ENCODE measurements at places on chromosomes 2 and 18. TPM values are rescaled to one million over a fixed set of nuclear protein-coding genes. Genes with fewer than 3 reads are reported as not detected.

CD8A gene
- 1.2 TPM for total RNA-seq

SOX11 gene
- total RNA-seq = 0.35 TPM

DNA sequence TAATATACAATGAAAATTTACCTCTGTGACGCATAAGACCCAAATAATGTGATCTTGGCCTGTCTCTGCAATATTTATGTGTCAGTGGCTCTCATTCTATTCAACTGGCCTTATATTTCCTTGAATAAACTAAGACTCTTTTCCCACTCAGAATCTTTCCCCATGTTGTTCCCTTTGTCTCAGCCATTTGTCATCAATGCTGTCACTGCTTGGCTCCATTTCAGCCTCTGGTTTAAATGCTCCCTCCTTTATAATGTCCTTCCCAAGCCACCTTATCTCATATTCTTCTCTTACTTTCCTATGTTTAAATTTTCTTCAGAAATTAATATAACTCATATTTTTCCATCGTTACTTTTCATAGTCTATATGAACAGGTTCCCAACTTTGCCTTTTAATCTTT, 158.3 kb upstream of the DTNA start:
- DNase-seq = no peak

GRCh38 chr2:121819846-121820245, 64.4 kb downstream of the TSN start:
- DNase-seq = no peak

- no peak for DNase-seq
Measured at GRCh38 chr2:56613920-56614319, 430.1 kb downstream of the CCDC85A start.

- no peak for DNase-seq
Measured at GRCh38 chr2:210964141-210964764, 407.9 kb downstream of the CPS1 start.

DNA sequence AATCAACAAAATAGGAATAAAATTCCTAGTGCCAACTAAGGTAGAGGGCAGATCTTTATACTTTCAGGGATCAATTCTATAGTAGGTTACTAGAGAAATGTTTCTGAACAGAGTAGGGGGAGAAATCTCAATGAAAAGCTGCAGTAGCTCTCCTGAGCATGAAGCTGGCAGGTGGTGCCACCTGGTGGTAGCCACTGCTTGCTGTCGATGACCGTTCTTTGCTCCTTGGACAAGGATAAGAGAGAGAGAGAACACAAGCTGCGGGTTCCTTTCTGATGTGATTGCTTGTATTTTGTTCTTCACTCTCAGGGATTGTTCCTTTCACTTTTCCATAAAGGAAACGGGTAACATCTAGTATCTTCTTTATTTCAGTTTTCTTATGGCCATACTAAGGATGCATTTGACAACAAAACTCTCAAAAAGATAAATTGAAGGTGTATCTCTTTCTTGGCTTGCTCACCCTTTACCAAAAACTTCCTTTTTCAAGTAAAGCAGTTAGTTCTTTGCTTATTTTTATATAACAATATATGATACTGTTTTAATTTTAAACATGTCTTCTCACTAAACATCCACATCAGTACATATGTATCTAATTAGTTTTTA, 18.6 kb upstream of the MRPL19 start:
- peak; percentile 64 for DNase-seq

DNA sequence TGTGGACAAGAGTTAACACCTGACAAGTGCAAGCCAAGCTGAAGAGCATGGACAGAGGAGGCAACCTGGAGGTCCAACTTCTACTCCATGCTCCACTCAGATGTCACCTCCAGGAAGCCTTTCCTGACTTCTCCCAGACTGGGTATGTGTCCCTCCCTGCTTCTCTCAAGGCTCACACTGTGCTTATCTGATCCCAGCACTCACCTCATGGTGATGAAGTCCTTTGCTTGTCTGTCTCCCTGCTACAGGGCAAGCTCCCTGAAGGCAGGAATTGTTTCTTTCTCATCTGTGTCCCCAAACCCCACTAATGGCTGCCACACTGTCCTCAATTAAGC, 2.7 kb upstream of the SLC30A3 start:
- DNase-seq = no peak

GRCh38 chr2:144521686-144522085, 1.8 kb upstream of the ZEB2 start:
- no peak for DNase-seq

DNA sequence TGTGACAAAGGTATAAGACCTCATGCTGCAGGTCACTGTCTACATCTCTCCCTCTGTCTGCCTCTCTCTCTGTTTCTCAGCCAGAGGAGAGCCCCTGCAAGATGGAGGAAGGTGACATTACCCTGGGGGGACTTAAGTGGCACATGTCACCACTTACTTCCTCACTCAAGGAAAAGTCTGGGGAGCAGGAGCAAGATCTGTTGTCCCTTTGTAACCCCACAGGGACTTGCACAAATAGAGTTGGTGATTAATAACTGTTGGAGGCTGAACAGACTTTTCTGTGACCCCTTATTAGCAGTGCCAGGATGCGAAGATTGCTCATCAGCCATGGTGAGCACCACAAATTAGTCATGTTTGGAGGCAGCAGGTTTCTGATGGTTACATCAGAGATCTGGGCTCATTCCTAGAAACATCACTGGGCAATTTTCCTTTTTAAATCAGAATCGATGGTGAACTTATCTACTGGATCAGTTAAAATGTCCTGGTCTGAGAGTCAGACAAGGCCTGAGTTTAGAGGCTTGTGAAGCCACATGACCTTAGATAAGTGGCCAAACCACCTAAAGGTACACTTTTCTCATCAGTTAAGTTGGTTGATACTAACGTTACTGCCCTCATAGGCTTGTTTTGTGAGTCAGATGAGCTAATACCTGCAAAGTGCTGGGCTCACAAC, 81.2 kb upstream of the LTBP1 start:
- no peak for DNase-seq

DNA sequence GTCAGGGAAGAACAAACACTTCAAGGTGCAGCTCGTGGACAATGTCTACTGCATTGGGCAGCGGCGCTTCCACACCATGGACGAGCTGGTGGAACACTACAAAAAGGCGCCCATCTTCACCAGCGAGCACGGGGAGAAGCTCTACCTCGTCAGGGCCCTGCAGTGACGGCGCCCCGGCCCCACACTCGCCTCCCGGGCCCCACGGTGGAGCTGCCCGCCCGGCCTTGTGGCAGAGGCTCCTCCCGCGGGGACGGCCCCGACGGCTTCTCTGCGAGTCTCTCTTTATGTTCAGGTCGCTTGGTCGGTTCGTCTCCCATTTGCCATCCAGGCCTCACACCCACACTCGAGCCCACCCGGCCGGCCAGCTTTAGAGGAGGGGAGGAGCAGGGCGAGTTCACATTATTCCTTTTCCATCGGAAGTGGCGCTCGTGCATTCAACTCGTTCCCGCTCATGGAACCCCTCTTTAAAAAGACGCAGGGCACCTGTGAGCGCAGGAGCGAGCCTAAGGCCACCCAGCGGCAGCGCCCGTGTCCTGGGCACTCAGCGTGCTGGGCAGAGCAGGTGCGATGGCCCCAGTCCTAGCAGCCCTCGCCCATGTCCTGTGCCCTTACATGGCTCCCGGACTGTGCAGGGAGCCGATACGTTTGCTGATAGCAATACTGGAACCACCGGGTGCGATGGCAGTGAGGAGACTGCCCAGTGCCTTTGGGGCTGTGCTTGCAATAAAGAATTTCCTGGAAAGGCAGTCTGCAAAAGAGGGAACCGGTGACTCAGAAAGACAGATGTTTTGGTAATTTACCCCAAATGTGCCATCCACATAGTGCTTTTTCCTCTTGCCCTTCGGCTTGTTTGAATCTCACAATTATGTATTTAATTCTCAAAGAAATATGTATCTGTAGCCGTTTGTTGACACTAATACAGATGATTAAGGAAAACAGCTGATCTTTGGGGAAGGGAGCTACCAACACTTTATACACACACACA, 148.6 kb downstream of the NCK2 start:
- no peak for DNase-seq

DNA sequence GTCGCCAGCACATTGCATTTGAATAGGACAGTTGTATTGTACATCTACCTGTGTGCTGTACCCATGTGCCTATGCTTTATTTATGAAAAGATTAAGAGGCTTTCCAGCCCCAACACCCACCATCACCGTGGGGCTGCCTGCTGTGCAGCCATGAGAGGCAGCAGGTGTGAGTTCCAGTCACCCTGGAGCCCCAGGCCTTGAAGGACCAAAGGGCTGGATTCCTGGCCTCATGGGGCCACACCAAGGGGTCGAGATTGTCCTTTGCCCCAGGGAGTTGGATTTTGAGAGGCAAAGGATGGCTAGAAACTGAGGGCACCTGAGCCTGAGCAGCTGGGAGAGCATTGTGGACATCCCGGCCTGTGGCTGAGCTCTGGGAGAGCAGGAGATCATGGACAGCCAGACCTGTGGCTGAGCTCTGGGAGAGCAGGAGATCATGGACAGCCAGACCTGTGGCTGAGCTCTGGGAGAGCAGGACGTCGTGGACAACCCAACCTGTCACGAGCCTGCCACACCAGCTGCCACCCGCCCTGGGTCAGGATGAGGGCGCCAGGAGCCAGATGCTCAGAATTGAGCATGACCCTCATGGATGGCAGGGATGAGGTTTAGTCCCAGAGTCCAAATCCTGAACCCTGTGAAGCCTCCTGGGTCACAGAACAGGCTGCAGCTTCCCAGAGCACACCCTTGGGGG, 182.5 kb upstream of the RAB6C start:
- no peak for DNase-seq

BCL2 gene
- total RNA-seq = 13.9 TPM

ALPI gene
- total RNA-seq = 27.1 TPM

ADNP2 gene
- total RNA-seq = 18.1 TPM

- DNase-seq = no peak
Measured at GRCh38 chr2:55999790-56000189, 76.2 kb upstream of the EFEMP1 start.

- no peak for DNase-seq
Measured at GRCh38 chr18:22542406-22542835, 124.7 kb upstream of the CTAGE1 start.

GRCh38 chr2:166464187-166464586, 29.9 kb downstream of the SCN7A start:
- no peak for DNase-seq

- DNase-seq = no peak
Measured at GRCh38 chr2:214215107-214215506, 195.7 kb upstream of the VWC2L start.

GRCh38 chr2:216690853-216691741, 4.3 kb downstream of the IGFBP5 start:
- no peak for DNase-seq

- DNase-seq = no peak
Measured at GRCh38 chr2:219405958-219406860, 12.0 kb upstream of the DES start.

DNA sequence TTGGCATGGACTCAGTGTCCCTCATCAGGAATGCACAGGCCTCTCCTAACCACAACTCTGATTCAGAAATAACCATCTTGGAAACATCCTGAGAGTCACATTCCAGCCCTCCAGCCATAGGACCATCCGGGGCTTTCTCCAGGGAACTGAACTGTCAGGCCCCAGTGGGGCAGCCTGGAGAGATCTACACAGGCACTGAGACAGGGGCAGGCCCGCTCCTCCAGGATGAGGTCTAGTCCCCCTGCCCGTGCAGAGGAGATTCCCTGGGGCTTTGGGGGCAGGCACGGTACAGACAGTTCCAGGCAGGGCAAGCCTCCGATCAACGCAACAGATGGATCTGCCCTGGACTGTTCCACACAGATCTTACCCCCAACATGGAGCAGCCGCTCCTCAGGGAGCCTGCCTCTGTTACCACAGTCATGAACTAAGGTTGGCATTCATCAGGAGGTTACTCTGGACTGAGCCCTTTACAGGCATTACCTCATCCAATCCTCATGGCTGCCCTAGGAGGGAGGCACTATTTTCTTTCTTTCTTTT, 12.0 kb downstream of the KCNK3 start:
- DNase-seq = no peak

DNA sequence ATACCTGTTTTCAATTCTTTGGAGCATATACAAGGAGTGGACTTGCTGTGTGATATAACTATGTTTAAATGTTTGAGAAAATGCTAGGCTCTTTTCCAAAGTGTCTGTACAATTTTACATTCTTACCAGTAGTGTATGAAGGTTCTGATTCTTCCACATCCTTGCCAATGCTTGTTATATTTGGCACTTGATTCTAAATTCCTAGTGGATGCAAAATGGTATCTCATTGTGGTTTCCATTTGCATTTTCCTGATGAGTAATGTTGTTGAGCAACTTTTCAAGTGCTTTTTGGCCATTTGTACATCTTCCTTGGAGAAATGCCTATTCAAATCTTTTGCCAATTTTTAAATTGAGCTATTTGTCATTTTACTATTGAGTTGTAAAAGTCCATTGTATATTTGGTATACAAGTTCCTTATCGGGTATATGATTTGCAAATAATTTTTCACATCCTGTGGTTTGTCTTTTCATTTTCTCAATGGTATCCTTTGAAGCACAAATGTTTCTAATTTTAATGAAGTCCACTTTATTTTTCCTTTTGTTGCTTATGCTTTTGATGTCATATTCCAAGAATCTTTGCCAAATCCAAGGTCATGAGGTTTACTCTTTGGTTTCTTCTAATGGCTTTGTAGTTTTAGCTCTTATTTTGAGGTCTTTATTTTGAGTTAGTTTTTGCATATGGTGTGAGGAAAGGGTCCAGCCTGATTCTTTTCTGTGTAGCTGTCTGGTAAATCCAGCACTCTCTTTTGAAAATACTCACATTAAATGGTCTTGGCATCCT, 33.2 kb upstream of the CWC22 start:
- DNase-seq = no peak

BCS1L gene
- total RNA-seq = 63.7 TPM

- no peak for DNase-seq
Measured at GRCh38 chr2:30068067-30068466, 78.7 kb upstream of the YPEL5 start.

- no peak for DNase-seq
Measured at GRCh38 chr18:53909668-53910067, 314.8 kb downstream of the MBD2 start.

DNA sequence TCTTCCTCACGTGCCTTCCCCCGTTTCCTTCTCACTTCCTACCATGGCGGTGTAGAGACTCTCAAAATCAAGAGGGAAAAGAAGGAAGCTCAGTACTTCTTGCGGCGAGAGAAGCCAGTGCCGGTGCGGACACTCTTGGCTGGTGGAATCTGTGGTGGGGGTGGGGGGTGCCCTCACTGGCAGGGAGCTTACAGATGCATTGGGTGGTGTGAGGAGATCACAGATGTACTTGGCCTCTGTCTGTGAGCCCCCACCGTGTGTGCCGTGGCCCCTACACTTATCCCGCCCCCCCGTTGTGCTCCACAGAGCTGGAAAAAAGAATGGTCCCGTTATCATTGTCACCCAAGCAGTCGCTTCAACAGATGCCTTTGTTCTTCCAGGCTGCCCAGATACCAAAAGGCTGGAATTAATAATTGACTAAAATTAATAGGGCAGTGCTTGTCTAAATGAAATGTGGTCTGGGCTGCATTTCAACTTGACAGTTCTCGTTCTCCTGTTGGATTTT, 79.8 kb downstream of the VAPA start:
- peak; percentile 9 for DNase-seq

- no peak for DNase-seq
Measured at GRCh38 chr2:45950606-45951005, 299.1 kb downstream of the PRKCE start.
